Stimulated activated naive CD4-positive, alpha-beta T cell (primary cell): ENCODE measurements at places on chromosomes 3 and 15.

GRCh38 chr15:101652098-101652785 lies at the start of gene TM2D3:
TSS of gene TM2D3 (minus strand) at chr15:101652381. CDS start at chr15:101652361, 20 bp downstream.
- DNase-seq, result peak; percentile 93

GRCh38 chr3:36743826-36744225 lies 20.5 kb downstream of the DCLK3 start:
- DNase-seq, result no peak

DNA sequence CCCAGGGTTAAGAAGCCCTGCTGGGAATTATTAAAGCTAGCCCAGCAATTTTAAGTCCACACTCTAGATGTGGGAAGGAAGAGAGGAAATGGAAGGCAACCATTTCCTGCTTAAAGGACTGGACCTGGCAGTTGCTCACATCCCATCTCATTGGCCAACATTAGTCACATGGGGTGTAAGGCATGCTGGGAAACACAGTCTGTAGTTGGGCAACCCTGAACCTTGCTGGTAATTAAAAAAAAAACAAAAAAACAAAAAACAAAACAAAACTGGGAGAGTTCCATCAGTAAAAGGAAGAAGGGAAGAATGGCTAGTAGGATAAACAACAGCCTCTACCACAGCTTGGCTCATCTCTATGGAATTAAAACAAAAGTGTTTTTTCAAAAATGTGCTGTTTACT lies 136.0 kb downstream of the VGLL4 start:
- no peak for DNase-seq

- DNase-seq, result peak; percentile 57
These were observed 872 bp downstream of the DLEC1 start for GRCh38 chr3:38039899-38040261.

- no peak for DNase-seq
These were observed 994 bp downstream of the MESP1 start for GRCh38 chr15:89749951-89750559.

DNA sequence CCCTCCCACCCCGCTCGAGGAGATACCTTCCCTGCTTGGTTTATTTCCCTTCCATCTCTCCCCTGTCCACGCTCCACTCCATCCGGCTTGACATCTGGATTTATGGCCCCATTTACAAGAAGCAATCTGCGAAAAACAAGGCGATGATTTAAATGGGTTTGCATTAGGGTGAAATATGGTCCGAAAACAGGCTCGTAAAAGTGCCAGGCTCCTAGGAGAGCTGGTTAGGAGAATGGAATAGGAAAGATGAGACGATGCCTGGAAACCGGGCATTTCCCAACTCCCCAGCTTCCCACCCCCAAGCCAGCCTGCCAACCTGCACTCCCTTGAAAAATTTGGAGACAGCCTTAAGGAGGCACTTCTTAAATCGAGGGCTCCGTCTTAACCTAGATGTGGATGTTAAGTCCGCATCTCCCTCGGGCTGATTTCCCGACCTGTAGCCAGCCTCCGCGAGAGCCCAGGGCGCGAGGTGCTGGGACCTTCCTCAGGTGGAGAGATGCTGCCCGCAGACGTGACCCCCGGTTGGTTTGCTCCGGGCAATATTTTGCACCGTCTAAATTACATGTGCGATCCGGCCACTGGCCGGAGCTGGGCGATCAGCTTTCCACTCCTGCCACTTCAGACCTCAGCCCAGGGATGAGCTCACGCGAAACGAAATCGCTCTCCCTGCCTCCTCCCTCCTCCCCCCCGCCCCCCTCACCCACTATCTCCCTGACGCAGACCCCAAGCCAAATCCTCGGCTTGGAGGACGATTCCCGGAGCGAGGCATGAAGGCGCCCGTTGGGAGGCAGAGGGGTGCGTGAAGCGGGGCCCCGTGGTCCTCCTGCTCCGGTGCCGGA lies 1.3 kb downstream of the GRM7 start:
- no peak for DNase-seq

DNA sequence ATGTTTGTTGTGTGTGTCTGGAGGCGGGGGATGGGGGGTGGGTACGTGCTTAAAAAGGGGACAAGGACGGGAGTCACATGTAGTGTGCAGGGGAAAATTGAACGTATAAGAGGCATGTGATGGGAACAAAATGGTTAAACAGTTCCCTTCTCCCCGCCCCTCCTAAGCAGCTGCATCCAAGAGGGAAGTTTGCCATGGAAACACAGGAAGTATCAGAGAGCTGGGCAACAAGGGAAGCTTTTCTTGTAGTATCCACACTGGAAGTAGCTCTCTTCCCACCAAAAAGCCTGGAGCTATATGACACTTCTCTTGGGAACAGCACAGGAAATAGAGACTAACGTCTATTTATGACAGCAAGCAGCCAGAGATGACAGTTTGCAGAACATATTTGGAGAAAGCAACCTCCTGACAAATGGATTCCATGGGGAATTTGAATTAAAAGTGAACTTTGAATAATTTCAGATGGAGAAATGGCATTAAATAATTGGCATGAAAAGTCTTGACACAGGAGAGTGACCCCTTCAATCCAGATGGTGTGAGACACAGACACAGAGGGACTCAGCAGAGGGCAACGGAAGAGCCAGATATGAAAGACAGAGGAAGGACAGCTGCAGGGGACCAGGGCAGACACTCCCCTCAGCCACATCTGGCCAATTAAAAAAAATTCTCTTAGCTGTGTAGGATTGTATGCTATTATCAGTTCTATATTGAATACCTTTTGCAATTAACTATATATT lies 294.2 kb upstream of the TBL1XR1 start:
- DNase-seq, result no peak

- DNase-seq, result no peak
These were observed 14.6 kb downstream of the HEMK1 start for GRCh38 chr3:50583897-50584296.

- DNase-seq, result peak; percentile 69
These were observed 1.4 kb downstream of the FES start for GRCh38 chr15:90885432-90886290.

GRCh38 chr3:195549931-195550519 lies 6.9 kb upstream of the PPP1R2 start:
- DNase-seq, result peak; percentile 83

GRCh38 chr15:45136378-45136764 lies 6.6 kb downstream of the DUOX1 start:
- no peak for DNase-seq

DNA sequence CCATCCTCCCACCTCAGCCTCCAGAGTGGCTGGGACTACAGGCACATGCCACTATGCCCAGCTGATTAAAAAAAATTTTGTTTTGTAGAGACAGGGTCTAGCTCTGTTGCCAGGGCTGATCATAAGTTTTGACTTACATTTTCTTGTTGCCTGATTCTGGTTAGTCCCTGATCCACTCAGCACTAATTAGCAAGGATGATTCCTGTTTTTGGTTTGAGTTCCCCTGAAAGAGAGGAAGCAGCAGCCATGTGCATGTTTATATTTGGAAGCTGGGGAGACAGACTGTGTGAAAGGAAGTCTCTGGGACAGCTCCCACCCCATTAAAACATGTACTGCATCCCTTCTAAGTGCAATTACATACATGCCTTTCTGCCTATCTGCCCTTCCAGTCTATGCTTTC lies 3.6 kb upstream of the NCK1 start:
- DNase-seq, result no peak

DNA sequence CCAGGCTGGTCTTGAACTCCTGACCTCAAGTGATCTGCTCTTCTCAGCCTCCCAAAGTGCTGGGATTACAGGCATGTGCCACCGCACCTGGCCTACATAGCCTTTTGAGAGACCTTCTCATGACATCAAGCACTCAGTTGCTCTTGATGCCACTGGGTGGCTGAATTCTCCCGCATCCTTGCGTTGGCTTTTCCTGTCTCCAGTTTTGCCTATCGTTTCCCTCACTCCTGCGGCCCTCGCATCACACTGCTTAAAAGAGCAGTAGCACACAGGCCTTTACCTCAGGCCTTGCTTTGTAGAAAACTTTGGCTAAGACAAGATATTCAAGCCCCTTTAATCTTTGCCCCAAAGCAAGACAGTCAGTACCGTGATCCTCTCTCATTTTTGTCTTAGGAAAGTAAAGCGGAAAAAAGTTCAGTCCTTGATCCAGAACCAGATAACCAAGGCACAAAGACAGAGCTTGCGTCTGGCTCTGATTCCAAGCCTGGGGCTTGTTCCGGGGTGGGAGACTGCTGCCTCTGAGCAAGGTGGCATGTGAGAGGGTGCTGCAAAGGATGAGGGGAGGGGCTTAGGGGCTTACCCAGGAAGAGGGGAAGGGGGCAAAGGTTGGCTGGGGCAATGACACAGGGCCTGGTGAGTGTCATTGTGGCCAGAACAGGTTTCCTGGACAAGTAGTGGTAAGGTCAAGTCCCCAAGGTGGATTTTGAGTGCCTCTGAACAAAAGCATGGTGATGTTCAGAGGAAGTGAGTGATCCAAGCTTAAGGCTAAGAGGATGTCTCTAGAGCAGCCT lies 175.0 kb upstream of the TLE3 start:
- DNase-seq, result no peak

DNA sequence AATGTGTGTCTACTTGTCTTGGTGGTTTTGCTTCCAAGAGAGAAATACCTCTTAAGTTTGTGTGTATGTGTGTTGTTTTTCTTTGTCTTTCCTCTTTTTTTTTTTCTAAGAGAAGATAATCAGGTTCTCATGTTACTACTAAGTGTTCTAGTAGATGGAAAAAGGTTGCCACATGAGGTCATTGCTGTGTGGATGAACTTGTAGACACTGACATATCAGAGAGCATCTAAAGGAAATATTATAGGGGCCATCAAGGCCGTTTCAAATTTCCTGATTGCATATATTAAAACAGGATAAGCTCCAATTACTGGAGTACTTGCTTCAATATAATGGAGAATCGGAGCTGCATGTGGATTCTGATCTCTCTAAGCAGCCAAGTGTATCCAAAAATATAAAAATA lies 747.5 kb downstream of the NR2F2 start:
- no peak for DNase-seq

DNA sequence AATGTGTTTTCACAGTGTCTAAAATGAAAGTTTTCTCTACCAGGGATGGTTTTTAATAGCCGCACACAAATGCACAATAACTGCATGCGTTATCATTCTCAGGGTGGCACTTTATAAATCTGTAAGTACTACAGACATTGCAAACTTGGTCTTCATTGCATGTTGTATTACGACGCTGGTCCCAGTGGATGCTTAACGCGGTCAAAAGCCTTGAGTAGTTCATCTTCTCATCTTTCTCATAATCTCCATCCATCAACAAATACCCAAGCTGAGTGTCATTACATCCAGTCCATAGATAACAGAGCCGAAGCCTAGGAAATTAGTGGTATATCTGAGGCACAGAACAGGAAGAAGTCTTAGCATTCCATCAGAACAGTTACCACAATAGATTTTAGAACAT lies 72.6 kb downstream of the USF3 start:
- no peak for DNase-seq

- DNase-seq, result no peak
These were observed 19.7 kb upstream of the LMOD3 start for GRCh38 chr3:69142090-69142489.

GRCh38 chr3:155426524-155427230 lies 133.2 kb upstream of the STRIT1 start:
- DNase-seq, result no peak

GRCh38 chr15:58053315-58054153 lies 12.0 kb downstream of the ALDH1A2 start:
- DNase-seq, result no peak

DNA sequence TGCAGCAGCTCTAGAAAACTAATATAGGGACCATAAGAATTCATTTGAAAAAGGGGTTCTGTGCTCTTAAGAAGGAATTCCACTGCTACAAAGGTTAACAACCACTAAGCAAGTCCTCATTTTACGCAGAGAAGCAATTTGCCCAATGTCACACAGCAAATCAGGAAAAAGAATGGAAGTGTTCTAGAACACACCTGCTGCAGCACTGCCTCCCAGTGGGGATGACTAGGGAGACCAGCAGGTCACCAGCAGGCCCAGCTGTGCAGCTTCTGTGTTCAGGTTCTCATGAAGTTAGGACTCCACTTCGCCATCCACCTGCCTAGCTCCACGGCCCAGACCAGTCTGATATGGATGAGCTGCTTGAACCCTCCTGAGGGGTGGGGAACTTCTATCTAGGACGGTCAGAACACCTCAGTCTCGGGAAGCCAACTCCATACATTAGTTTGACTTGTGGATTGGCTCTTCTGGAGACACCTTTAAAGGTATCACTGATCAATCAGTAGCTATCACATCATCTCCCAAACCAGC lies 18.6 kb downstream of the POMGNT2 start:
- no peak for DNase-seq

DNA sequence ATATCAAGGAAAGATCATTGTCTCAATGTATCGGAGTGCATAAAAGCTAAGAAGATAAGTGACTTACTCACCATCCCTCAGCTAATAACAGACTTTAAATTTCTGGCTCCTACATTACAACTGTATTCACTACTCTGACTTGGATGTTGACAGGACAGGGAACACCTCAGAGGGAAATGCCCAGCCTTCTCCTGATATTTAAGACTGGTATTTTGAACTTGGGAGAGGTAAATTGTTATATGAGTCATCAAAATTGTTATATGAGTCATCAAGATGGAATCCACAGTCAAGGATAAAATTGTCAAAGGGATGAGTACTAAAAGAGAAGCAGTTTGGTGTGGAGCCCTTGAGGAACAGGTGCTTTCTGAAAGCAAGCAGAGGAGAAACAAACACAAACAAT lies 961.4 kb downstream of the VGLL3 start:
- no peak for DNase-seq

- DNase-seq, result no peak
These were observed 100.3 kb upstream of the LIPC start for GRCh38 chr15:58331560-58331912.

GRCh38 chr3:131658771-131659170 lies 156.0 kb upstream of the MRPL3 start:
- DNase-seq, result no peak

GRCh38 chr3:136270179-136270578 lies 20.0 kb downstream of the PCCB start:
- no peak for DNase-seq

GRCh38 chr15:62417439-62417838 lies 252.4 kb upstream of the C2CD4B start:
- no peak for DNase-seq

- no peak for DNase-seq
These were observed 103.9 kb upstream of the ALDH1A3 start for GRCh38 chr15:100775581-100776185.

GRCh38 chr3:111904376-111905241 lies 45.5 kb downstream of the PHLDB2 start:
- DNase-seq, result no peak

DNA sequence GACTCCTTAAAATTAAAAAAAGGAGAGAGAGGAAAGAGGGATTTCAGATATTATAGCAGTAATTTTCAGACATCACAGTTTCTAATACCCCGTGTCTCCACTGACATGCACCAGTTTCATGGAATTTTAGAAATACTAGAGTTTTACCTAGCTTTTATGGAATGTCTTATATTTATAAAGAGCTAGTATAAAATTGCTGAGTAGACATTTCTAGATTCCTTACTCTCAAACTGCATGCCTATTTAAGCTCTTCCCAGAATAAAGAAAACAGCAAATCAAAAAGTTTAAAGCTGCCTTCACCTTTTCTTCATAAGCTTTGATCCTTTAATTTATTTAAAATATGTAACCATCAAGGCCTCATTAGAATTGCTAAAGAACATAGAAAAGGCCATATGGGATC lies 247.4 kb upstream of the IL12A start:
- no peak for DNase-seq
